ENCODE measurements at places on chromosomes 4 and X.

DNA sequence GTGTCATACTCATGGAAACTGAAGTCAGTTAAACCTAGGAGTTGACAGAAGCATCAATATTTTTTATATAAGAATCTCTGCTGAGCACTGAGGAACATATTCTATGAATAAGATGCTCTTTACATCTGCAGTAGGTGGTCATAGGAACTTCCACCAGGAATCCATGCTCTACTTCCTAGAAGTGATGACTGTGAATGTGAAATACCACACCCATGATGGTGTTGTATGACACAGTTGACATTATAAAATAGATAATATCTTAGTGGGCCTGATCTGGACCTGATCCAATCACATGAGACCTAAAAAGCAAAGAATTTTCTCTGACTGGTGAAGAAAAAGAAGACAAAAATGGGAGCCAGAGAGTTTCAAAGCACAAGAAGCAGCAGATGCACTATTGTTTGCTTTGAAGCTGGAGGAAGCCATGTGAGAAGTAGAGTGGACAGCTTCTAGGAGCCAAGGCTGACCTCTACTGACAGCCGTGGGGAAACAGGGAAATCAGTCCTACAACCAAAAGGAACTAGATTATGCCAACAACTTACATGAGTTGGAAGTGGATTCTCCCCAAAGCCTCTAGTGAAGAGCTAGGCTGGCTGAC is 68.6 kb upstream of the HS3ST1 start:
- no peak for DNase-seq

- no peak for DNase-seq
Measured at GRCh38 chr4:87108142-87108546, 112.3 kb downstream of the KLHL8 start.

- DNase-seq: peak; percentile 3
Measured at GRCh38 chr4:71270901-71271300, 67.9 kb upstream of the SLC4A4 start.

- no peak for DNase-seq
Measured at GRCh38 chrX:83326539-83326938, 181.6 kb upstream of the POU3F4 start.

GRCh38 chr4:56317749-56318148 is 69.5 kb downstream of the AASDH start:
- no peak for DNase-seq

DNA sequence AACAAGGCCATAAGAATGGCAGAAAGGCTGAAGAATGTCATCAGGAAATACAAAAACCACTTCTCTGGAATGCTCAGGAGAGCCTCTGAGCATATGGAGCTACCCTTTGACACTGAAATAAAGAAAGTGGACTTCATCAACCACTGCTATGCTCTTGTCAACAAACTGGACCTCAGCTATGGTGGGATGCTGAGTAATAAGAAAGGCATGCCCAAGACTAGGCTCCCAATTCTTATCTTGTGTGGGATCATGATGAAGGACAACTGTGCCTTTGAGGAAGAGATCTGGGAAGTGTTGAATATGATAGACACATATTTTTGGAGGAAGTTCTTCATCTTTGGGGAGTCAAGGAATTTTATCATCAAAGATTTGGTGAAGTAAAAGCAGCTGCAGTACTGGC is 86.9 kb upstream of the MAGEB16 start:
- no peak for DNase-seq

- no peak for DNase-seq
Measured at GRCh38 chr4:167183036-167183435, 51.3 kb downstream of the SPOCK3 start.

GRCh38 chr4:110636680-110637407 is 14.0 kb upstream of the PITX2 start:
- DNase-seq: peak; percentile 68

DNA sequence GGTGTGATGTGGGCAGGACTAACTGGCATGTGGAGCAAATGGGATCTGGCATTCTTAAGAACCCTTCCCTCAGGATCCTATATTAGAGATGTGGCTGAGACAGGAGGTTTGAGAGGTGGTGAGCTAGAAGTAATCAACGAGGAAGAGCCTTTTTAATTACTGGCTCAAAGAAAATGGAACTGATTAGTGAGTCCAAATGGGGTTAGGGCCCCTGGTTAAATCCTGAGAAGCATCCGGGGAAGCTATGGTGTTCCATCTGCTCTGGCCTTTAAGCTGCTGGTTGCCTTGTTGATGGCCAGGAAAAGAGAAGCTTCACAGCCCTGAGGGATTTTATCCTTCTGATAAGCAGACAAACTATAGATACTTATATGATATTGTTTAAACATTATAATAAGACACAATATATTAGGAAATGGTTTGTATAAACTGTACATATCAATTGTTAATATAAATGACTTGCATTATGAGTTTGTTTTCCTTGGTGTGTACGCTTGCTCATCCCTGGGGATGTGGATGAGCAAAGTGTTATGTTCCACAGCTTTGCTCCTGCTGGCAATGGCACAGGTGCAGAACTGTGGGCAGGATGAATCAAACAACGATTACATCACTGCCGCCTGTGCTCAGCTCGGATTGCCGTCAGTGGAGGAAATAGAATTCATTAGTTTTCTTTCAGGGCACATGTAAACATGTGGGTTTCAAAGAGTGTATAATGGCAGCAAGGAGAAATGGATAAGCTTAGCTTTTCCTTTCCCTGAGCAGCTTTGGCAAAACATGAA is 328.6 kb upstream of the ARX start:
- no peak for DNase-seq
